ENCODE measurements at places on chromosomes 7 and 10.
A peak's percentile ranks its signal among the peaks of the same experiment; 100 is the strongest.

DNA sequence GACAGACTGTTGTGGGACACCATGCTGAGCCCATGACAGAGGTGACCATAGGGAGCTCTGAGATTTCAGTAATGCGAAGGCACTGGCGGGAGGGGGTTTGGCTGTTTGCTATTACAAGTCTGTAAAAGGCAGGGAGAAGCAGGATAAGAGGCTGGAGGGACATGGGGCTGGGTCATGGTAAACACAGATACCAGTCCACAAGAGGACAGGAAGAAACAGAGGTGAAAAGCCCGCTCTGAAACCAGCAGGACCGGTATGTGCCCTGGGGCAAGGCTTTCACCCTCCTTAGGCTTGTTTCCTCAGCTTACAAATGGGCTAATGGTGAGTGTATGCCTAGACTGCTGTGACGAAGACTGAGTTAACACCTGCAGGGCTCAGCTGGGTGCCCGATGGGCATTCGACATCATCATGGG, 34.1 kb downstream of the ANXA11 start:
- no peak for DNase-seq

DNA sequence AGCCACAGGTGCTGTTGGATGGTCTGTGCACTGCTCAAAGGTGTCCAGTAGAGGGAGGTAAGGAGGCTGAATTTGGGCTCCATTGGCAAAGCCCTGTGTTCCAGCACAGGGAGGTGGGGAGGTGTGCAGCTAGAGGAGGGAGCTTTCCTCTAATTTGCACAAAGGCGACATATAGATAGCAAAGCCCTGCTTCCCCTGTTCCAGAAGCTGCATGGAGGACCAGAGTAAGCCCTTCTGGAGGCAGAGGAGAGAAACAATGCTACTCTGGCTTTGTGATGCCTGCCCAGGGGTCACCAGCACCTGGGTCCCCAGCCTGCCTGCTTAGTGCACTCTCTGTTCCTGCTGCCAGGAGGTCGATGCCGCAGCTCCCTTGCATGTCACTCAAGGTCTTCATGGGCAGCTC, 3.4 kb upstream of the ARHGAP22 start:
- DNase-seq = no peak

DNA sequence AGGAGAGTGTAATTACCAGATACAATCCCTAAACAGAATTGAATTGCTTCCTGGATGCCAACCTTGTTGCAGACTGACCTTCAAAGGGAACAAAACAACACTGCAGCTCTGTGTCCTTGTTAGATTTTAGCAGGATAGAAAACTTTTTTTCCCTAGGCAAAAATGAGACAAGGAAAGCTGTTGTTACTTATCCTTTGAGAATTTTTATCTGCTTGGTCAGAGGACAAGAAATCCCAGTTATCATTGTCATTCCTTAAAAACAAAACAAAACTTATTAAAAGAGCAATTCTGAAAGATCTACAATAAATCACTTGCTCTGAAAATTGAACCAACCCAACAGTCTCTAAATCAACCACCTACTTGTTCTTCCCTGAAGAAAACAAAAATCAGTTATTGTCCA, 652.6 kb downstream of the REEP3 start:
- no peak for DNase-seq

DNA sequence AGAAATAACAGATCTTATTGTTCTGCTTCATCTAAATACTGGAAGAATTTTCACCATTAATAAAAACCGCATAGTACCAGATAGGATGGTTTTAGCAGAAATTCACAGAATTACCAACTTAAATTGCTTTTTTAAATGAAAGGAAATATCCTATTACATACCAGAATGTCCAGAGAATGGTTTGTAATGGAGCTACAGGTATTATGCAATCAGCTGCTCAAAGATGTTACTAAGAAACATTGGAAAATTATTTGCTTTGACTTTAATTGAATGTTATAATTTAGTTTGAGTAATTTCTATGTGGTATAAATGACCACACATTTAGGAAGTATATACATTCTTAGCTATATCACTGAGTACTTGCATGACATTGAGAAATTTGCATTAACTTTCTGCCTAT, 338.3 kb downstream of the ETV1 start:
- DNase-seq = no peak

DNA sequence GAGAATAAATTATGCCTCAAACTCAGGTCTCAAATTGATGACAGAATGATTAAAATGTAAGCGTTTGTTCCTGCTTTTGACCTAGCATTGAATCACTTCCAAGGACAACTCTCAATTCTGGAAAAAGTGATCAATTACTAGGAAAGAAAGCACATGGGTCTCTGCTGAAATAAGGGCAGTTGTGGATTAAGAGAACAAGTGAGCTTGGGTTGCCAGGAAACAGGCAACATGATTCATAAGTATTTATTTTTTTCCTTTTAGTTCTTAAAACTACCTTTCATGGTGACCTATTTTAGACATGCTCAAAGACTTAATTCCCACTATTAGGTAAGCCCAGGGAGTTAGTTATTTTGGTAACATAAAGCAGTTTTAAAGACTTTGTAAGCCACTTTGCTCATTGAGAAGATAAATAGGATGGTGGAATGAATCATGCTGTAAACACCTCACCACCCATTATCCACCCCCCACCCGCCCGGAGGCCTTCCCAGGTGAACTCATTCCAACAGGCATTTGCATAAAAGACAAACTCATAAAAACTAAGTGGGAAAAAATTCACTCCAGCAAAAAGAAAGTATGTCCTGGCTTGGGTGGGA, 728.3 kb downstream of the SORCS1 start:
- DNase-seq = no peak

- peak; percentile 11 for DNase-seq
Measured at GRCh38 chr10:102473445-102474331, 22.3 kb upstream of the C10orf95 start.

- DNase-seq = no peak
Measured at GRCh38 chr7:142140401-142140959, 29.0 kb downstream of the MGAM2 start.

- no peak for DNase-seq
Measured at GRCh38 chr10:60649485-60650377, 128.5 kb upstream of the CDK1 start.

DNA sequence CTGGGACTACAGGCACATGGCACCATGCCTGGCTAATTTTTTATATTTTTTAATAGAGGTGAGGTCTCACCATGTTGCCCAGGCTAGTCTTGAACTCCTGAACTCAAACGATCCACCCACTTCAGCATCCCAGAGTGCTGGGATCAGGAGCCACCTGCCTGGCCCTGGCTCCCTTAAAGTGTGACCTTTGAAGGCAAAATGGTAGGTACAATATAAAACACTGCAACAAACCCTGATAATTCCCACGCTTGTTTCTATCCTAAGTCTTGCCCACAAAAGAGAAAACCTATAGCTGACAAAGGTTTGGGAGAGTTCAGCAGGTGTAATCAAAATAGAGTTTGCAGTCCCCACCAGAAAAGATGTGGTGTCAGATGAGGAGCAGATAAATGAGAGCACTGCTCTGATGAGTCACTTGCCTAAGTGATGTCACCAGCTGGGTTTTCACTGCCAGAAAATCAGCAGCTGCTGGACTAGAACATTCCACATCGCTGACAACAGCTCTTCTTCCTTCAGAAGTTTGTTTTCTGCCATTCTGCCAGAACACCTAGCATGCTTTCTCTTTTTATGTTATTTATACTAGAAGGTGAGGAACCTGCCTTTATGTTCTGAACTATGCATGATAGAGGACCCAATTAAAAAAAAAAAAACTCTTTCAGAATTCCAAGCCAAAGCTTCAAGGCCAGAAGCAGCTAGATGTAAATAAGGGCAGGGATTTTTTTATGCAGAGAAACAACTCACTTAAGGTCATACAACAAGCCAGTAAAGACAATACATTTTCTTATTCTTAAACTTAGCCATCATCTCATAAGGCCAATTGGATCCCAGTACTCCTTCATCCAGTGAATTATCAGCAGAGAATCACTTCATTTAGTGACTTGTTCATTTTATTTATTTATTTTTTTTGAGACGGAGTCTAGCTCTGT, 18.0 kb downstream of the PURB start:
- peak; percentile 35 for DNase-seq
